Endothelial cell (in vitro differentiated cells): ENCODE measurements at places on chromosomes 16 and 17. TPM values are rescaled to one million over a fixed set of nuclear protein-coding genes. Genes with fewer than 3 reads are reported as not detected.

DNA sequence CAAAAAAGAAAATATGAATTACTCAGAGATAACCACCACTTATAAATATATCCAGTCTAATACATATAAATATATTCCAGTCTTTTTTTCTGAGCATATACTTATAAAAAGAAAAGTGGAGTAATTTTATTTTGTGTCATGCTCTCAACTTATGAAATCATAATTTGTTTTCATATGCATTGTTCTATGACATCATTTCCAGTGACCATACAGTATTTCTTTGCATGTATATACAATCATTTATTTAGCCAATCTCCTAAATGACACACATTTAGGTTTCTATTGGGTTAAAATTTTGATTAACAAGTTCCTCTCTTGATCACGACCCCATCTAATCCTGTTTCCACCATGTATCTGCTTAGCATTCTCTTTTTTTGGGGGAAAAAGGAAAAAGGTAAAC is 16.4 kb upstream of the NDEL1 start:
- no peak for DNase-seq
- no peak overlapping the region for H3K4me3 ChIP-seq
- peaks cover 3% of the 10 kb centered on the region for H3K27me3 ChIP-seq
- peaks cover 15% of the 10 kb centered on the region for H3K4me1 ChIP-seq

GRCh38 chr17:72978593-72979218 is 113.8 kb downstream of the SLC39A11 start:
- H3K4me1 ChIP-seq, result peaks cover 8% of the 10 kb centered on the region
- no peaks in the 10 kb centered on the region for H3K36me3 ChIP-seq
- H3K4me3 ChIP-seq, result no peak overlapping the region
- H3K27me3 ChIP-seq, result peaks cover 1% of the 10 kb centered on the region
- DNase-seq, result no peak

DNA sequence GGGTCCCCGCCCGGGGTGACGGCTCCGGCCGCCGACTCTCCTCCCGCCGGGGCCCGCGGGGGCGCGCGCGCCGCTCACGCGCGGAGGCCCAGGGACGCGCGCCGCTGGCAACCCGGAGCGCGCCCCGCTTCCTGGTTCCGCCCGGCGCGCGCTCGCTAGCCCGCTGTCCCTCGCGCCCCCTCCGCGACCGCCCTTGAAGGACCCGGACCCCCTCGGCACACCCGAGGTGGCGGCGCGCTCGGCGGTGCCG is at the start of gene STAT5B:
Gene STAT5B, minus strand, starts transcription at position 33 of the 250 bp plus-strand sequence. CDS start 44,264 bp downstream, outside the sequence.
- H3K27me3 ChIP-seq, result peaks cover 7% of the 10 kb centered on the region
- peaks cover 41% of the 10 kb centered on the region for H3K4me1 ChIP-seq
- H3K27ac ChIP-seq, result peak within 1 kb of the TSS; percentile 89
- peak; percentile 73 for DNase-seq
- peak within 1 kb of the TSS; percentile 99 for H3K4me3 ChIP-seq
- H3K36me3 ChIP-seq, result no peaks in the 10 kb centered on the region

- H3K4me1 ChIP-seq, result peaks cover 6% of the 10 kb centered on the region
- no peak overlapping the region for H3K27ac ChIP-seq
- no peak overlapping the region for H3K4me3 ChIP-seq
Observed at GRCh38 chr17:47785538-47786123, 36.0 kb downstream of the OSBPL7 start.

GRCh38 chr16:89537549-89537925 is 22.9 kb upstream of the RPL13 start:
- H3K36me3 ChIP-seq, result peaks cover 45% of the 10 kb centered on the region
- H3K27ac ChIP-seq, result no peak overlapping the region
- no peak overlapping the region for H3K4me3 ChIP-seq
- peaks cover 5% of the 10 kb centered on the region for H3K27me3 ChIP-seq
- no peak for DNase-seq
- peaks cover 21% of the 10 kb centered on the region for H3K4me1 ChIP-seq

DNA sequence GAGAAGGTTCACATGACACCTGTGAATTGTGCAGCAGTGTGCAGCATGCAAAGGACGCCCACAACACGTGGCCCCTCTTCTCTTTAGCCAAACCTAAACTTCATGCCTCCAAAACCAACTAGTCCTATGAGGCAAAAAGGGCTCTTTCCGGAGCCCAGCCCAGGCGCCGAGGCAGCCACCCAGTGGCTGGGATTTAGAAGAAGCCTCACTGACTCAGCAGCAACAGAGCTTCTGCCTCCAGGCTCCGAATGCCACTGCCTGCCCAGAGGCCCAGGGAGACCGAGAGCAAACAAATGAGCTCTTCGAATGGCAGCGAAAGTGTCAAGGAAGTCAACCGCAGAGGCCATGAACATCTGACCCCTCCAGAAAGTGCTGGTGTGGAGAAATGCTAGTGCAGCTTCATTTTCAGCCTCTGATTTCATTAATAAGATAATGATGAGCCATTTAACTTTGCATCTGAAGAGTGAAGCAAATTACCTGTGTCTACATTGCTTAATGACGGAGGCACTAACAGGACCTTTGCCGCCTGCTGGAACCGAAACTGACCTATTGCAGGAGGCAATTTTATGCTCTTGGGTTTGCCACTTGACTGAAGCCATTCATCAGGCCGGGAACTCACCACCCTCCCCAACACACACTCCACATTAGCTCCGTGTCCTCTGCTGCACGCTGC is 157.7 kb upstream of the RPL38 start:
- H3K4me3 ChIP-seq, result no peak overlapping the region
- H3K4me1 ChIP-seq, result peaks cover 7% of the 10 kb centered on the region
- peaks cover 3% of the 10 kb centered on the region for H3K27me3 ChIP-seq
- no peaks in the 10 kb centered on the region for H3K36me3 ChIP-seq
- no peak for DNase-seq

The KRTAP4-6 gene
- not detected for total RNA-seq

The TAC4 gene
- not detected for total RNA-seq

GRCh38 chr16:5188318-5188988 is 90.9 kb upstream of the EEF2KMT start:
- no peak overlapping the region for H3K4me3 ChIP-seq
- no peak overlapping the region for H3K27ac ChIP-seq
- H3K36me3 ChIP-seq, result no peaks in the 10 kb centered on the region
- no peaks in the 10 kb centered on the region for H3K4me1 ChIP-seq

GRCh38 chr16:87834005-87834667 is 35.2 kb downstream of the SLC7A5 start:
- H3K36me3 ChIP-seq, result peaks cover 10% of the 10 kb centered on the region
- H3K4me1 ChIP-seq, result peaks cover 4% of the 10 kb centered on the region
- no peak overlapping the region for H3K27ac ChIP-seq
- H3K4me3 ChIP-seq, result no peak overlapping the region
- peaks cover 2% of the 10 kb centered on the region for H3K27me3 ChIP-seq

DNA sequence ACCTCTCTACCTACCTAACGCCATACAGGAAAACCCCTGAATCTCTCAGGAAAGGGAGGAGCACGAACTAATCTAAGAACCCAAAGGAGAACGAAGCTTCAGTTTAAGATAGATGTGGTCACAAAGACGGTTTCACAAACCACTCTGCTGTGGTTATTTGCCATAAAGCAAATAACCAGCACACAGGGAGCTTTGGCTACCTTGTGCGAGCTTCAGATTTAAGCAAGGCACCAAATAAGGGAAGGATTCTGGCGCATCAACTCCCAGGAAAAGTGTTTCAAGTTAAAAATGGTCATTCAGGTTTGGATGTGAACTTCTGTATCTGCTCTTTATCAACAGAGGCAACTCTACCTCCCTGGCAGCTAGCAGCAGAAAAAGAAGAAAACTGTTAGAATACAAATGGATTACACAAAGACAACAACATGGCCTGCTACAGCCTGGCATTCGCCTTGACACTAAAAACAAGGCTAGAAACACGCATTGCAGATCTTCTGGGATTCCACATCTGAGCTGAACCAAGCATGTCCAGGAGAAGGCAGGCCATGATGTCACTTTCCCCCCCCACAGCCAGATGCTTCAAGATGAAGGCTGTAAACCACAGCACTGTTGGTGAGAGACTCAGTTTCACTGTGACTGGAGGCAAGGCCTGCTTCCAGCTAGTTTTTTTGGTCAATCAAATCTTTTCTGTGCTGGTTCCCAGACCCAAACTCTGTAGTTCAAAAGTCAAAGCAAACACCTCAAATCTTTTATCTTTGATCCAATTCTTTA is 43.6 kb downstream of the SMG6 start:
- H3K36me3 ChIP-seq, result peaks cover 17% of the 10 kb centered on the region
- H3K27me3 ChIP-seq, result no peaks in the 10 kb centered on the region
- no peaks in the 10 kb centered on the region for H3K4me1 ChIP-seq
- H3K27ac ChIP-seq, result no peak overlapping the region

DNA sequence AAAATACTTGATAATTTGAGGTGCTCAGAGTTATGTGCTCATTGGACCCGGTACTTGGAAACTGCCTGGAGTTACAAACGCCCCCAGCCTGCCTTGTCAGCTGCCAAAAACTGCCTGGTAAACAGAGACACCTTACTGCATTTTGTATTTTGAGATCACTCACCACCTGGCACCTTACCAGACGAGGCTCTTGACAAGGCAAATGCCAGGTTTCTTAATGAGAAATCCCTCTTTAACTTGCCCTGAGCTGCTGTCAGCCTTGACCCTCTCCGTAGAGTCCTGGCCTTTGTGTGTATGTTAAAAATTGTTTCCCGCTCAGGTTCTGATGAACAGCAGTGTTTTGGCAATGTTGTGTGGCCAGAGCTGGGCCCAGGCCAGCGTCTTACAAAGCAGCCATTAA is 28.8 kb downstream of the SYT17 start:
- H3K4me1 ChIP-seq, result peaks cover 7% of the 10 kb centered on the region
- no peak for DNase-seq
- H3K27ac ChIP-seq, result no peak overlapping the region
- H3K4me3 ChIP-seq, result no peak overlapping the region
- peaks cover 28% of the 10 kb centered on the region for H3K36me3 ChIP-seq

- no peak overlapping the region for H3K4me3 ChIP-seq
- DNase-seq, result no peak
- peaks cover 14% of the 10 kb centered on the region for H3K36me3 ChIP-seq
- peaks cover 9% of the 10 kb centered on the region for H3K4me1 ChIP-seq
Observed at GRCh38 chr17:65876985-65877384, 314.9 kb downstream of the CEP112 start.

- no peaks in the 10 kb centered on the region for H3K36me3 ChIP-seq
- H3K27ac ChIP-seq, result peak within 1 kb of the TSS; percentile 32
- peaks cover 8% of the 10 kb centered on the region for H3K4me1 ChIP-seq
- DNase-seq, result peak; percentile 58
- peaks cover 2% of the 10 kb centered on the region for H3K27me3 ChIP-seq
- peak within 1 kb of the TSS; percentile 97 for H3K4me3 ChIP-seq
Observed at GRCh38 chr17:32341857-32342602, at the start of gene C17orf75. Gene C17orf75, minus strand, starts transcription at chr17:32342173. Its CDS starts 34 bp downstream, at chr17:32342139.

The TBC1D3E gene
- total RNA-seq, result not detected

DNA sequence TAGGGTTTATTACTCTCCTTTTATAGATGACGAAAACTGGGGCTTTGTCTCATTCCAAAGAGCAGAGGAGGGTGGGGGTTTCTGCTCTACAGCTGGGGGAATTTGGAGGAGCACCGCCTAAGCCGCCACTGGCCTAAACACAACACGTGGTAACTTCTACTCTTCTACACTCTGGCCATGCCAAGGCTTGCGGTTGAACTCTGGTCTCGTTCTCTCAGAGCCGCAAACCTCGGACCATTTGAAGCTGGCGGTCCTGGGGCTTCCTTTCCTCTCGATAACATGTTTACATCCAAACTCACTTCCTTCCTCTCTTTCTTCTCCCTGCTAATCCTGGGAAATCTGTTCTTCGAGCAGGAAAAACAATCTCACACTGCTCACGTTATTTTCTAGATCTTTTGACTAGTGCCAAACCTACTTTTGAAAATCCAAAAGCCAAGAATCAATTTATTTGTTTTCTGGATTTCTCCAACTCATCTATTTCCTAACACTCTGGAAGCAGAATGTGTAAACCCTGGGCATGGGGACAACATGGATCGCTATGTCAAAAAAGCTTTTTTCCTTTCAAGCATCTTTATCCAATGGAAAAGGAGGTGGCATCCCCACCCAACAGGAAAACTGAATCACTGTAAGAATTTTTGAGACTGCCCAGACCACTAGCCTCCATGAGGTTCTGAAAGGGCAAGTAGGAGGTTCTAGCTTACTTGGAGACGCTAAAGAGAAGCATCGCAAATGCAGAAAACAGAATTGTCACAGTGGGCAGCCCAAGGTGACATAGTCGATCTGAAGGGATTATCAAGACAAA is 13.6 kb upstream of the EEF2K start:
- peak overlapping the region; percentile 97 for H3K27ac ChIP-seq
- peaks cover 15% of the 10 kb centered on the region for H3K36me3 ChIP-seq
- peaks cover 24% of the 10 kb centered on the region for H3K27me3 ChIP-seq
- H3K4me1 ChIP-seq, result peaks cover 52% of the 10 kb centered on the region

The CDH5 gene
- total RNA-seq, result 1,308 TPM

The C17orf113 gene
- 1.6 TPM for total RNA-seq

DNA sequence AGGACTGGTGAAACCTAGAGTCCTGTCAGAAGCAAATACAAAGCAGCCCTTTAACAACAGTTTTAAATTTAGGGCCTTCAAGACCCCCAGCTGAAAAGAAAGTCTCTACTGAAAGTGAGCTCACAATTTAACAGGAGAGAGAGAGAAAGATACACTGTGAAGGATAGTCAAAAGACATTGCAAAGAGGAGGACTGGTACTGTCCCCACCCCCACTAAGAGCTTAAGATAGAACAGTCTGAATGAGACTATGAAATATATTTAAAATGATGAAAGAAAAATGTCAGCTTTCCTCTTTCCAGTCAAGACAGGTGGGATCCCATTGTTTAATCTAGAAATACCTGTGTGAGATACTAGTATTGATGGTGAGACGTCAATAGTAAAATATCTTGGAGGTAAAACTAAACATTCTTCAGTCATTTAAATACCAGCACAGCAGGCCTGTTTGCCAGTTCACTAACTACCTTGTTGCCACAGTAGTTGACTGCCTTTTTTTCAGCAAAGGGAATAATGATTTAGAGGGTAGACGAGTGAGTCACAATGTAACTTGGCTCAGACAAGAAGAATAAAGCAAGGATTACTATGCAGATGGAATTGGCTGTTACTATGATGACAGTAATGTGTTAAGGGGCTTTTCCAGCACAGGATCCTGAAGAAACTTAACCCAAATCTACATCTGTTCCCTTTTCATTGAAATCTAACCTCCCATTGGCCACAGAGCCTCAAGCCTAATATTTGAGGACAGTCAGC is 47.2 kb upstream of the RASL10B start:
- H3K4me3 ChIP-seq, result no peak overlapping the region
- no peak overlapping the region for H3K27ac ChIP-seq
- peaks cover 3% of the 10 kb centered on the region for H3K4me1 ChIP-seq
- no peak for DNase-seq

The SCNN1B gene
- not detected for total RNA-seq
